Activated naive CD4-positive, alpha-beta T cell (primary cell): ENCODE measurements at places on chromosomes 3 and 15.

- no peak for DNase-seq
These were observed 202.4 kb upstream of the RGMA start for GRCh38 chr15:93291380-93291779.

DNA sequence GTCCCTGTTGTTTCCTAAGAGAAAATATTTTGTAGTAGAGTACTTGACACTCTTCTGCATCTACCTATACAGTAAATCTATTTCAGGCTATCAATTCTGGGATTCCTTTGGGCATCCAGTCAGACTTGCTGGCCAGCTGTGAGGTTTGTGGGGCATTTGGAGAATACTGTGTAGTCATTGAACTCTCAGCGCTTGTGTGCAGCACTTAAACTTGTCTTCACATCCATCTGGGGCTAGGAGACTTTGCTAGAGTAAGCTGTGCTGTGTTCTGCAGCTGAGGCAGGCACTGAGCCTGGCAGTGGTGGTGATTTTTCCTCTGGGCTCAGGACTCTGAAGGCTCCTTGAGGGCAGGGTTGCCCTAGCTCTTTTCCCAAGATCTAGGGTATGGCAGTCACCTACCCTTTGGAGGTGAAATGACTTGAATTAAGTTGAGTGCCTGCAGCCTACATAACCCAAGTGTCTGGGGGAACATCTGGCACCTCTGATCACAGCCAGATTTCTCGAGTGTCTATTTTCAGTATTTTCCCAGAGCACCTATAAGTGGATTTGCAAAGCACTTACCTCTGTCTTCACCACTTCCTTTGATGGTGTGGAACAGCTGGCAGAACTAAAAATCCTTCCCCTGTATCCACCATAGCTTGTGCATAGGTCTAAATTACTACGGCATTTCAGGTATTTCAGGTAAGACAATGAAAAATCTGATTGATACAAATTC, 19.3 kb downstream of the CLSTN2 start:
- no peak for DNase-seq

DNA sequence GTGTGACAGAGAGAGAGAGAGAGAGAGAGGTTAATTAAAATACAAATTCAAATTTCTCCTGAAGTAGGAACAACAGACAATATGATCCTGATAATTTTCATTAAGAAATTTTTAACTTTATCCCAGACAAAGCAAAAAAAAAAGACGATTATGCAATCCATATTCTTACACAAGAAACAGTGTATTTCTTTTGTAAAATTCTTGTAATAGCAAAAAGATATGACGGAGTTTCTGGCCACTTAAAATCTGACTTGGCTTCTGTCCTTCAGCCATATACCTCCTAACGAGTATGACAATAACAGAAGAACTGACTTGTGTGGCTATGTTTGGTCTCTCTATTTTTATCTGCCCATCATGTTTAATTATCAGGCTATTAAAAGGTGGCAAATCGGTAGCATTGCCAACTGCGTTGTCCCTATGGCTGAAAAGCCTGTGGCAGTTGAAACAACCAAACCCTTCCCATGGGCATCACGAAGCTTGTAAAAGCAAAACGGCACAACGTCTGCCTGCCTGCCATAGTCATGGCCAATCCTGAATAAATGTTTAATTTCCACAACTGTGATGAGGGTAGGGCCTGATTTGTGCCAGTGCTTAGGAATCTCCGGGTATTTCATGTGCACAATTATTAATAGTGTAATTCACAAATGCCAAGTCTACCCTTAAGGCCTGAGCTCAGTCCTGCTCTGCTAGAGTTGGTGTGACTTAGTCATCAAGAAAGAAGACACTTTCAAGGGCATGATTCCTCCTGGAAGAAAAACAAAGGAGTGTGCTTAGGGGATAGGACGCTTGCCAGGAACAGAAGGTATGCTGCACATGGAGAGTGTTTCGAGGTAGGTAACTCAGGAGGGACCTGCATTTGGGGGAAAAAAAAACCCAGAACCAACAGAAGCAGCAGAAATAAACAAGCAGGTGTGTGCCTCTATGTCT, 1090.2 kb downstream of the FHIT start:
- DNase-seq, result no peak

DNA sequence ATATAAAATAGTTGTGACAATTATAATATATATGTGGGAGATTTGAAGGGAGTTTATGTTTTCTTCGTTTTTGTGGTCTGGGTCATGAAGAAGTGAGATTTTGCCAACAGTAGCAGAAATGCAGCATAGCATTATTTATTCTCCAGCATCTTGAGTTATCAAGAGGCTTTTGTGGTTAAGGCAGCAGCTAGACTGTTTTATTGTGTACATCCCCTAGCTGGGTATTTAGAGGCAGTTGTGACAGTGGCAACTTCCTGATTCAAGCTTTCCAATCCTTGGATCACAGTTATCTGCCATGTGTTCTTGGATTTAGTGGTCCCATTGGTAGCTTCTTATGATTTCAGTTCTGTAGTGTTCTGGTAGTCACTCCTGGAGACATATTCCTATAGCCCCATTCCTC, 29.0 kb downstream of the ARIH1 start:
- DNase-seq, result no peak

DNA sequence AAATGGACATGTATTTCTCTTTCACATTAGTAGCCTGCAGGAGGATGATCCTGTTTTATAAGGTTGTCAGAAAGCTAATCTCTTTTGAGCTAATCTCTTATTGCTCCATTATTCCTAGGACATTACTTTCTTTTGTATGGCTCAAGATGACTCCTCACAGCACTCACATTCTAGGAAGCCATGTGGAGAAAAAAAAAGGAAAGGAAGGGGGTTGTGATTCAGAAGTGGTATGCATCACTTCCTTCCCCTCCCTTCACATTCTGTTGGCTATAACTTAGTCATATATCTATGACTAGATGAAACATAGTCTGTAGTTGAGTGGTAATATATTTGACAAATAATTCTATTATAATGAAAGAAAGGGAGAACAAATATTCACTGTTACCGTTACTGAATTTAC, 168.8 kb upstream of the TTC14 start:
- no peak for DNase-seq

GRCh38 chr3:56823421-56823926, 21.7 kb upstream of the ARHGEF3 start:
- DNase-seq, result no peak
